NCI-H2081 treated with DMSO at 0.1 percent for 48 hours (cell line): ENCODE measurements at places on chromosomes 11 and 22.

DNA sequence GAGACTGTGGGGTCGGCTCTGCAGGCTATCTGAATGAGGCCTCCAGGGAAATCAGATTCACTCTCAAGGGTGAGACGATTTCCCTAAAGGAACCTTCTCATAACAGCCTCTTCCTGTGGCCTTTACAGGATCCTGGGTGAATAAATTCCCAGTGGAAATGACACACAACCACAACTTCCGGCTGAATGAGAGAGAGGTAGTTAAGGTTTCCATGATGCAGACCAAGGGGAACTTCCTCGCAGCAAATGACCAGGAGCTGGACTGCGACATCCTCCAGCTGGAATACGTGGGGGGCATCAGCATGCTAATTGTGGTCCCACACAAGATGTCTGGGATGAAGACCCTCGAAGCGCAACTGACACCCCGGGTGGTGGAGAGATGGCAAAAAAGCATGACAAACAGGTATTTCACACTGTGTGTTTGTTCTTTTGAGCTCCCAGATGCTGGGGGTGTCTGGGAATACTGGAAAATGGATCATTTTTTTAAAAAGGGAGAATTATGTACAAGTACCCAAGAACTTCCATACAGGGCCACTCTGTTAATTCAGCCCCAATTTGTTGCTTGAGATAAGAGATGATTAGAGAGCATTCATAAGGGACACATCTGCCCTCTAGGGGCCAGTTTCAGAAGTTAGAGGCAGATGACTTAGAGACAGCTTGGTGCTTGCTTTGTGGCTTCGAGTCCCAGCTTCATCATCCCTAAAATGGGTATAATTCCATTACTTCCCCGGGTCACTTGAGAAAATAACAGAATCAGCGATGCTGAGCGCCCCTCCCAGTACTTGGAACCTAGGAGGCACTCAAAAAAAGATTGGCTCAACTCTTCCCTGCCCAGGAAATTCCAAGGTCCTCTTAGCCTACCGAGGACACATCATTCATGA, 10.2 kb downstream of the SERPIND1 start:
- no peak for DNase-seq

- no peak for DNase-seq
Measured at GRCh38 chr11:135033540-135033939, 621.5 kb upstream of the B3GAT1 start.

DNA sequence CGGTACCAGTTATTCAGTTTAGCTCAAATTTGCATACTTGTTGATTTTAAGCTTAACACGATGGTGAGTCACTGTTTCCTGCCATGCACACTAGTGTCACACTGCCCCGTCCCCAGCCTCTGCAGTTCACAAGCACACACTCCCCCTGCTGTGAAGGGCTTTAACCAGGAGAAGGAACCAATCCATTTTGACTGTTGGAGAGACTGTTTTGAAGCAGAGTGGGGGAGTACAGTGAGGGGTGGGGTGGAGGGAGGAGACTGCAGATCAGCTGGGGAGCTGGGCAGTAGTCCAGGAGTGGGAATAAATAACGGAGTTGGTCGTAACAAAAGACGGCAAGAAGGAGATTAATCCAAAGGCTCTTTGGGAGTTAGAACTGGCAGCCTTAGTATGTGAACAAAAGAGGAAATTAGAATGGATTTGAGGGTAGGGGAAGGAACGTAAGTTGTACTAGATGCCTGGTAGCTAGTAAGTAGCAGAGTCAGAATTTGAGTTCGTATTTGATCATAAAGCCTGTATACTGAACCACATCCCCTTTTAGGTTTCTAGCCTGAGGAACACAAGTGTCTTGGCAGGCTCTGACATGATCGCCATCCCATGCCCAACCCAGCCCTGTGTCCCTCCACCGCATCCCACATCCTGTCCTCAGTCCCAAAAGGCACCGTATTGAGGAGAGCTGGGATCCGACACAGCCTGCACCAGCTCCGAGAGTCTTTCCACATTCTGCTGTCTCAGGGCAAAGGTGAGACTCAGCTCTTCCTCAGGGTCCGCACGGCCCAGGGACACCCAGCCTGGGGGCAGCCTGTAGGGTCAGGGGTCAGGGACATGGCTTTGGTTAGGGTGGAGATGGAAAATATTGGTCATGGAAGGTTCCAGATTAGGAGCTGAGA, 862 bp downstream of the TPP1 start:
- DNase-seq, result no peak

- no peak for DNase-seq
Measured at GRCh38 chr11:61728066-61728939, 24.1 kb upstream of the MYRF start.
